DMS79 treated with DMSO at 0.1 percent for 48 hours (cell line): ENCODE measurements at places on chromosomes 16 and 17.

DNA sequence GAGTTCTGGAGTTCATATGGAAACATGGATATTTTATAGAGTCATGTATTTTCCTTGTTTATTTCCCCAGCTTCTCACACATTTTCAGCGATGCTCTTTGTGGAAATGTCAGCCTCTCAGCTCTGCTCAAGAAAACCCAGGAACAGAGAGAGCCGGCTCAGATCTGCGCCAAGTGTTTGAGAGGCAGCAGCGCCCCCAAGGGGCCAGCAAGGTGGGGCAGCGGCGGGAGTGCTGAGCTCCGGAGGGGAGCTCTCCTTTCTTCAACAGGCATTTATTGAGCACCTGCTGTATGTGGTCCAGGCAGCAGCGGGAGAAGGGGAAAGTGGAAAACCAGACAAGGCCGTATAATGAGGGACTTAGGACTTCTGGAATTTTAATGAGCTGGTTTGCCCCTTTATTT lies 421.1 kb upstream of the C16orf82 start:
- no peak for DNase-seq

GRCh38 chr17:72913142-72913682 lies 179.3 kb downstream of the SLC39A11 start:
- no peak for DNase-seq

GRCh38 chr16:67265834-67266233 lies 13.5 kb upstream of the PLEKHG4 start:
- no peak for DNase-seq

DNA sequence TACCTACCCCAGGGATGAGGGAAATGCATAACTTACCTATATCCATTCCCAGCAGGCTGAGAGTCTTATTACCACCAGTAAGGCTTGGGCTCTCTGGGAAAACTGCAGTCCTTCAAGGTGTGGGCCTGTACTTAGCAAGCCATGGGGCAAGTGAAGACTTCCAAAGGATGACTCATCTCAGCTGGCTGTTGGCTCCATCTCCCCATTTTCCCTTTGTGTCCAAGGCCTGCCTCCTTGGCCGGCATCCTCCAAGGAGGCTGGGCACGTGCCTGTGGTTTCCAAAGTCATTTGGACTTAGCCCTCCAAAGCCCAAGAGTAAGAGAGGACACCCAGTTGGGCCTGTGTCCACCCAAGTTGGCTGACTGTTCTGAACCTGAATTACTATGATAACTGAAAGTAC lies 89.8 kb downstream of the TMEM100 start:
- no peak for DNase-seq

DNA sequence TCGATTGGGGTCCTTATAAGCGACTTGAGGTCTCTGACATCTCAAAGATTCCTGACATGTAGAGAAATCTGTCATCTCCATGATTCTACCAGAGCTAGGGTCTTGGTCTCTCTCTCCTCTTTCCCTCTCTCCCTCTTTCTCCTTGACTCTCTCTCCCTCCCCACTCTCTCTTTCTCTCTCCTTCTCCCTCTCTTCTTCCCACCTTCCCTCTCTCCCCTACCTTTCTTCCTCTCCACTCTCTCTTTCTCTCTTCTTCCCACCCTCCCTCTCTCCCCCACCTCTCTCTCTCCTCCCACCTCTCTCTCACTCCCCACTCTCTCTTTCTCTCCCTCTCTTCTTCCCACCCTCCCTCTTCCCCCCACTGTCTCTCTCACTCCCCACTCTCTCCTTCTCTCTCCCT lies 32.6 kb downstream of the B4GALNT2 start:
- no peak for DNase-seq

DNA sequence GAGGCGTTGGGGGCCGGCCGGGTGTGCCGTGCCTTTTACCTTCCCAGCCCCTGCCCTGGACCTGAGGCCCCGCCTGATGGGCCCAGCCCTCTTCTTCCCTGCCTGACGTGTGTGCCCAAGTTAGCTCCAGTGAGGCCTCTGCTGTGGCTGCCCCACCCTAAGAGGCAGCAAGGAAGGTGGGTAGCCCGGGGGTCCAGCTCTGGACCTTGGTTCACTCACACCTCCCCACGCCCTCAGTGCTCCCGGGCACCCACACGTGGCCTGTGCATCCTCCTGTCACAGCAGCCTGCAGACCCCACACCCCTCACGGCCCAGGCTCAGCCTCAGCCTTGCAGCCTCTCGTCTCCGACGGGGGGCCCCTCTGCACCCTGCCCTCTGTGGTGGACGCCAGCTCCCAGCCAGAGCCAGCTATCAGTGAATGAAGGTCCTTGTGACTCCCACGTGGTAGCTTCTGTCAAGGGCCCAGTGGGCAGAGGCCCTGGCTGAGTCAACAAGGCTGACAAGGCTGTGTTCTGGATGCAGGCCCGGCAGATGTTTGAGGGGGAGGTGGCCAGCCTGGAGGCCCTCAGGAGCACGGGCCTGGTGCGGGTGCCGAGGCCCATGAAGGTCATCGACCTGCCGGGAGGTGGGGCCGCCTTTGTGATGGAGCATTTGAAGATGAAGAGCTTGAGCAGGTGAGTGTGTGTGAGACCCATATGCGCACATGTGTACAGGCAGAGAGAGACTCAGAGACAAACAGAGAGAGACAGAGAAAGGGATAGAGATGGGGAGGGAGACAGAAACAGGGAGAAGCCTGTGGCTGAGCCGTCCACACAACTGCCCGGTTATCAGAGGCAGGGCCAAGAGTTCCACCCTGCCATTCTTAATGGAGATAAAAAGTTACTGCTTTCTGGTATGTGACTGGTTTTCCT lies 2.8 kb downstream of the FN3K start:
- no peak for DNase-seq

DNA sequence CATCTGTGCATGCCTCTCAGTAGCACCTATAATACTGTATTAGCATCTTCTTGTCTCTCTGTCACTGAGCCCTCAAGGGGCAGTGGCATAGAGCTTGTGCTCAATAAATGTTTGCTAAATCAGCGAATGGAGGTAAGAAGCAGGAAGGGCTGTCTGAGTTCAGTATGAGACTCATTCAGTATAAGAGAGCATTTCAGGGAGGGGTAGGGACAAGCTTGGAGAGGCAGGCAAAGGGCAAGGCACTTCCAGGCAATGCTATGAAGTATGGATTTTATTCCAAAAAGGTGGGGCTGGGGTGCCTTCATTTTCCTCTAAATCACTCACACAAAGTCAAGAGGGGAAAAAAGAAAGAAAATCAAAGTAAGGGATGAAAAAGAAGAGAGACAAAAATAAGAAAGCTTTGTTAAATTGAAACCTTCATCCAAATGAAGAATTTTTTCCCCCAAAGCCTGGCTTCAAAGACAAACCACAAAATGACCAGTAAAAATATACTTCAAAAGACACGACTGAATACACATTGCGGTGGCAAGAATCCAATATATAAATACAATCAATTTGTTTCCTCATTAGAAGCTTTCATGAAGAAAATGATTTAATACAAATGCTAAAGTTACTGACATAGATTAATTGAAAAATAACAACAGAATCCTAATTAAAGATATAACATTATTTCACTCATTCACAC lies 51.2 kb downstream of the SKAP1 start:
- peak; percentile 72 for DNase-seq

GRCh38 chr17:66538776-66539175 lies 236.4 kb downstream of the PRKCA start:
- DNase-seq, result no peak

DNA sequence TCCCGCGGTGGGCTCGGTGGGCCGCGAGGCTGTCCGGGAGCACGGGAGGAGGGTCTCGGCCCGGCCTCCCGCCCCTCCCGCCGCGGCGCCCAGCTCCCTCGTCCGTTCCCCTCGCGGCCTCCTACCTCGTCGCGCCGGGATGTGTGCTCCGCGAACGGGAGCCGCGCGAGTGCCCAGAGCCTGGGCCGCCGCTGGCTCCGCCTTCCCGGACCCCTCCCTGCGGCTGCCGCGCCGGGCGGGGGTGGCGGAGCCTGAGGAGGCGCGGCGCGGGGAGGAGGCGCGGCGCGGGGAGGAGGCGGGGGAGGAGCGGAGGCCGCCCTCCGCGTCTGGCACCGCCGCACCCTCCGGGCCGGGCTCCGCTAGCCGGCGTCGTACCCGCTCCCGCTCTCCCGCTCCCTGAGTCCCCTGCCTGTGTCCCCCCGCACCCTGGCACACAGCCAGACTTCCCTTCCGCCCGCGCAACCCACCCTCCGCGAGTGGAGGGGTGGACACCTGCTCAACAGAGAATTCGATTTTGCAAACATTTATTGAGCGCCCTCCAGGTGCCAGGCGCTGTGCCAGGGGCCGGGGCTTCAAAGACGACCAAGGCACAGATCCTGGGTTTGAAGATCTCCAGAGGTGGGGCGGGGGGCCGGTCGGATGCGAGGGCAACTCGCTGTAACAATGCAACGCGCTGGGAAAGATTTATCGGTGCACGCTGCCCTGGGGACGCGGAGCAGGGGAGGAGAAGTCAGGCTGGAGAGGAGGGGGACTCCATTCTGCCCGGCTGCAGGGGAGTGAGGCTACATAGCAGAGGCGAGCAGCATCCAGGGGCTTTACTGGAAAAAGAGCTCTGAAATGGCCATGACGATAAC lies at the start of gene MPP3:
Gene MPP3, minus strand, starts transcription at position 171 of the 854 bp plus-strand sequence. CDS start 1,240 bp downstream, outside the sequence.
- DNase-seq, result peak; percentile 36

DNA sequence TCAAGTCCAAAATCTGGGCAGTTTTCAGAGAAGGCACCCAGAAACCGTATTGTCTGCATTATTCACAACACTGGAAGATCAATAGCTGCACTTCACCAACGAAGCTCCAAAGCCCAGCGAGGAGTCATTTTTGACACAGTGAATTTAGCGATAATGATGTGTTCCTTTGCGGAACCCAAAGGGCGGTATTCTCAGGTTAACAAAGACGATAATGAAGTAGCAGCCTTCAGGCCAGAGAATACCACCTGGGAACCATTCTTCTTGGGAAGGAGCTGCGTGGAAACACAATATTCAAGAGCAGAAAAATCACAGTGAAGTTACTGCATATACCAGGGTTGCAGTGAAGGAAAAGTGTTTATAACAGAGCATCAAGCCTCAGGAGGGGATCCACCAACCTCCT lies 381.0 kb downstream of the TOX3 start:
- no peak for DNase-seq

DNA sequence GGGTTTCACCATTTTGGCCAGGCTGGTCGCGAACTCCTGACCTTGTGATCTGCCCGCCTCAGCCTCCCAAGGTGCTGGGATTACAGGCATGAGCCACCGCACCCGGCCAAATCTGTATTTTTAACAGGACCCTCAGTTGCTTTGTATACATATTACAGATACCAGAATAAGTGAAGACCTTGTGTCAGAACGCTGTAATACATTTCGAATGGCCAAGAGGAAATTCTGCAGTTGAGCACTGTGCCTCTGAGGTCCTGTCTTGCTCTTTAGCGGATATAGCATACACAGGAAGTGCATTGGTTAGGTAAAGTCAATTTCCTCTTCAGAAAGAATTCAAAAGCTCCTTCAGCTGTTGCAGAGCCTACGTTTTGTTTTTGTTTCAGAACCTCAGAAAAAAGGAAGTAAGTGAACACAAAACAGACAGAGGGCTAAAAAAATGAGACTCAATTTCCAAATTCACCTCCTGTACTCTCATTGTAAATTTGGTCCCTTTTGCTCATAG lies 15.7 kb downstream of the CRLF3 start:
- no peak for DNase-seq

- DNase-seq, result no peak
Measured at GRCh38 chr16:6124136-6124535, 1026.5 kb upstream of the EEF2KMT start.

GRCh38 chr17:22654447-22654846 lies 962.1 kb downstream of the KCNJ18 start:
- DNase-seq, result no peak

DNA sequence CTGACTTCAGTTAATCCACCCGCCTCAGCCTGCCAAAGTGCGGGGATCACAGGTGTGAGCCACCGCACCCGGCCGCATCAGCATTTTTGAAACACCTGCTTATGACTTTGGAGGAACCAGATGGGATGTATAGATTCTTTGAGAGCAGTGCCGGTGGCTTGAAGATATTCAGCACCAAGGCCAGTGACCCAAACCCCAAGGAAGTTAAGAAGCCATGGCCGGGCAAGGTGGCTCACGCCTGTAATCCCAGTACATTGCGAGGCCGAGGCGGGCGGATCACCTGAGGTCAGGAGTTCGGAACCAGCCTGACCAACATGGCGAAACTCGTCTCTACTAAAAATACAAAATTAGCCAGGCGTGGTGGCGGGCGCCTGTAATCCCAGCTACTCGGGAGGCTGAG lies 43.9 kb downstream of the TRARG1 start:
- DNase-seq, result no peak

DNA sequence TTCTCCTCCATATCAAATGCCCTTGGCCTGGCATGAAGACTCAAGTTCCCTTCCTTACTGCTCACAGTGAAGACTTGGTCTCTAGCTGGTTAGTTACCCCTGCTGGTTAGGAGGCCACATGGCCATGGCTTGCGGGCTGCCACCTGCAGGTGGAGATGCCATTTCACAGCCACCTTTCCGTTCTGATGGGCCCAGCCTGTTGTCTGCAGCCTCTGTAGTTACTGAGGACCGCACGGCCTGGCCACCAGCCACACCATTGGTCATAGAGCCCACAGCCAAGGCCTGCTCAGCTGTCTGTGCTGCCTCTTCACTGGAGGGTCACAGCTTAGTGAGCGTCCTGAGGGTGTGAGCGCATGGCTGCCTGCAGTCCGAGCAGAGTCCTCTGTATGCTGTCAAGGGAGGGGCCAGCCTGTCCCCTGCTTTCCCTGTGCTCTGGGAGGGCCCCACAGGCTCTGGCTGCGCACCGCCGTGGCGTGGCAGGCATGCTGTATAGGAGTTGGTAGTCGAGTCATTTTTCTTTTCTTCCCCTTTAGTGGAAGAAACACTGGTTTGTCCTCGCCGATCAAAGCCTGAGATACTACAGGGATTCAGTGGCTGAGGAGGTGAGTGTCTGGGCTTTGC lies 59.2 kb downstream of the PLD6 start:
- no peak for DNase-seq

GRCh38 chr17:58278661-58279015 lies 2.1 kb downstream of the MPO start:
- DNase-seq, result no peak

- no peak for DNase-seq
Measured at GRCh38 chr16:21250072-21250923, 16.8 kb downstream of the ANKS4B start.

DNA sequence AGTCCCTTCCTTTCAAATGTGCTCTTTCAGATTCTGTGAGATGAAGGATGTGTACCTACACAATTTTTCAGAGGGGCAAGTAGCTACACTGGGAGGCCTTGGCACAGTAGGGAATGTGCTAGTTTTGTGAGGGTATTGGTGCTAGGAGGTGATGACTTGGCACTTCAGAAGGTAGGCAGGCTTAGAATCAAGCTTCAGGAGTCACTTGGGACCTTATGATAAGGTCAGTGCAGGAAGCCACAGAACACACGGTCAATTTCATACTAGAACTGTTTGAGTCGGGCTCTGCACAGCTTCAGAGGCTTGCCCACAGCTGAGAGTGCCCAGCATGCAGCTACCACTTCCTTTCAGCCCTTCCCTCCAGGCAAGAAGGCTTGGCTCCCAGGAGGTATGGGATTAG lies 6.1 kb downstream of the CMTM1 start:
- no peak for DNase-seq

GRCh38 chr16:53089434-53090285 lies 34.9 kb downstream of the CHD9 start:
- DNase-seq, result peak; percentile 42
